ENCODE measurements at places on chromosomes 13 and 19.
A peak's percentile ranks its signal among the peaks of the same experiment; 100 is the strongest.

DNA sequence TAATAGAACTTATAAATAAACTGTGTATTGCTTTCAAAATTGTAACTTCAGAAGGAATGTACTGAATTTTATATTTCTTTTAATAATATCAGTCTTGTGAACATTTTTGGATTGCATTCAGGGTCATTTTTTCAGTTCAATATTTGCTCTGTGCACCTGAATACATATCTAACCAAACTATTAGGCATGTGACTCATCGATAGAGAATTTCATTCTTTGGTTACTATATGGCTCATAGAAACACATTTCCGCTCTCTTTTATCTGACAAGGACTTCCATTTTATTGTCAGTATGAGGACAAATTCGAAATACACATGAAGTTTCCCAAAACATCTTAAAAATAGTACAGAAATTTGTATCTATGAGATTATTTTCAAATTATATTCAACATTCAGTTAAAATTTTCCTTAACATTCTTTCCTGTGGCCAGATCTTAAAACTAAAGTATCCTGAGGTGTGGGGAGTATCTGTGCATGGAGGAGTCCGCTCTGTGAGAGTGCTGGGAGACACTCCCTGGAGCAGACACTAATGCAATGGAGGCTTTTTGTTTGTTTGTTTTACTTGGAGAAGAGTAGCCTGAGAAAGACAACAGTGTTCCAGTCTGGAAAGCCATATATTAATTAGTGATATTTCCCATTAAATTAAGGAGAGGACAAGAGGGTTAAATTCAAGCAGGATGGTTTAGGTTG lies 483.6 kb downstream of the PCDH20 start:
- DNase-seq = no peak

DNA sequence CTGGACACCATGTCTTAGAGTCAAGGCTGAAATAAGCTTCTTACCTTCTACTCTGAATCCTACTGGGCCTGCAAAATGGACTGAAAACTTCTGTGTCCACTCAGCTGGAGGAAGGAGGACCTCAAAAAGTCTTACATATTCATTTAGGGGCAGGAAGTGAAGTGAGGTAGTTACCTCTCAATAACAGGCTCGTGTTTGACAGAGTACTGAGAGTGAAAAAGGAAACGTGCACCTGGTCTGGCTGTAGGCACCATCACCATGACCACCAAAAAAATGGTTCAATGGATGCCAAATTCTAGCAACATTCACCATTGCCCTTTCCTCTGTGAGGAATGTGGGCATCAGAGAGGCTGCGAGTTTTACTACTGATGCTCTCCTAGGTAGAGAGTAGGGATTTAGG lies 176.2 kb downstream of the RFC3 start:
- no peak for DNase-seq

GRCh38 chr13:37141011-37141410 lies 35.5 kb upstream of the CSNK1A1L start:
- DNase-seq = no peak

GRCh38 chr13:44465318-44465717 lies 91.7 kb downstream of the SERP2 start:
- DNase-seq = no peak

GRCh38 chr19:29263305-29264135 lies 50.6 kb upstream of the UQCRFS1 start:
- DNase-seq = peak; percentile 37
